ENCODE measurements at places on chromosomes 11 and 22. TPM values are rescaled to one million over a fixed set of nuclear protein-coding genes. Genes with fewer than 3 reads are reported as not detected.

Gene SERPIND1
- 4.8 TPM for polyA plus RNA-seq

Gene MOV10L1
- 1.1 TPM for polyA plus RNA-seq

Gene PDE2A
- polyA plus RNA-seq, result not detected

Gene MB
- polyA plus RNA-seq, result 1,030 TPM

Gene SCGB2A2
- polyA plus RNA-seq, result not detected

Gene PPP2R1B
- polyA plus RNA-seq, result 14.2 TPM

Gene CXCR5
- polyA plus RNA-seq, result not detected

Gene DCHS1
- 19.8 TPM for polyA plus RNA-seq

Gene SAA4
- polyA plus RNA-seq, result 0.20 TPM

Gene OR8G5
- not detected for polyA plus RNA-seq

Gene INPP5J
- polyA plus RNA-seq, result 21.9 TPM

Measured in cardiac muscle cell (in vitro differentiated cells and primary cell).